ENCODE measurements at places on chromosomes 11 and 22.

DNA sequence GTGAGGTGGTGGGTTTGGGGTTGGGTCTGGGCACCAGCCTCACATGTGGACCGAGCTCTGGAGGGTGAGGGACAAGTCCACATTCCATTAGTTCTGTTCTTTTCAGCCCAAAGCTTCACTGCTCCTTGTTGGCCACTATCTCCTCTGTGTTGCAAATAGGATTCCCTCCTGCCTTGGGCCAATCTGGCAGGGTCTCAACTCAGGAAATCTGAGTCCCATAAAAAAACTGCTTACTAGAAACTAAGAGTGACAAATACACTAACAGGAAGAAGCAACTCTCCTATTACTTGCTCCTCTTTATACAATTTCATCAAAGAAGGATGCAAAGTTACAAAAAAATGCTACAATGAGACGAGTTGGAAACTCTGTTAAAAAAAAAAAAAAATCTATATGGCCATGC is 66.2 kb upstream of the CSNK1E start:
- DNase-seq = no peak

- no peak for DNase-seq
These were observed 49.3 kb upstream of the RDX start for GRCh38 chr11:110345743-110346142.

DNA sequence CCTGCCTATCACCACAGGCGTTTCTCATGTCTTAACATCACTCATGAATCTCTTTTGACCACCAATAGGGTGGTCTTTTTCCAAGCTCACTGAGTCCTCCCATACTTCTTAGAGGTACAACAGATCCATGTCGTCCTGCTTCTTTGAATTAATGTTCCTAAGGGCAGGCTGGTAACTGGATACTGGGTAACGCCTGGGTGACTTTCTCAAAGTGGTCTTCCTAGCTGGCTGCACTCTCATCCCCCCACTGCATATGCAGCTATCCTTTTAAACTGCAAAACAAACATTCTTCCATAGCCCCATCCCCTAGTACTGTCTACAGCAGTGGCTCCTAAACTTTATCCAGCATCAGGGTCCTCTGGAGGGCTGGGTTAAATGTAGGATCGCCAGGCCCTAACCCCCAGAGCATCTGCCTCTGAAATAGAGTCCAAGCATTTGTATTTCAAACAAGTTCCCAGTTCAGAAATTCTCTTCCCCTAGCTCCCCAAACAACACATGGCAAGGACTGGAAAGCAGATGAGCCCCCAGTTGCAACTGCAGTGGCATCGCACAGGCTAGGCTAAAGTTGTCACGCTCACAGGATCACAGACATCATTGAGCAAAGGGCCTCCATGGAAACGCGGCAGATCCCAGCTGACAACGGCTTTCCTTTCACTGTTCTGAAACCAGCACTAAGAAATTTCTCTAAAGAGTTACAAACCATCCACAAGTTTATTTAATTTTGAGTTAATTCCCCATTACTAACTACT is 204.9 kb downstream of the LARGE1 start:
- no peak for DNase-seq

DNA sequence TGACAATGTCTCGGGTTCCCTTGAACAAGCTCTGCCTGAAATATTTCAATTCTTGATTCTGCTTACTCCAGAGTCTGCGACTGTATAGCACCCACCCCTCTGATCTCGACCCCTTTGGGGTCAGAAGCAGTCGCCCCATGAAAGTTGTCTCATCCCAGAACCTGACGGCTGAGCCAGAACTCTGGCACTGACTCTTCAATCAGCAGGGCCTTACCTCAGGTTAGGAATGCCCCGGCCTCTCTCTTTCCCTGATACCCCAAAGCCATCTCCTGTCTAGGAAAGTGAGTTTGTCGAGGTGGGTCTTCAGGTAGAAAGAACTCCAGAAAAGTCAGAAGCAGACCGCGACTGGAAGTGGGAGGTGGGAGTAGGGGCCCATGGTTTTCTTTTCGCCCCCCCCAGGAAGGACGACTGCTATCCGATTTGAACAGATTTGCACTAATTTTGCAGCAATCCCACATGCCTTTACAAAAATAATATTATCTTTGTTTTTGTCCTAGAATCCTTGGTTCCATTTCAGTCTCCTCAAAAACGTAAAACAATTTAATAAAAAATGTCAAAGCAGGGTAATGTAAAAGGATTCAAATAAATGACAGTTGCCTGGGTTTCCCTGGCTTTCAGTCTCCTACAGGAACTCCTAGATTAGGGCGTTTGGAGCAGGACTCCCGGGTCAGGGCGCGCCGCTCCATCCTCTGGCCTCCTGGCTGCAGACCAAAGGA is 898 bp upstream of the ROBO3 start:
- DNase-seq = no peak

DNA sequence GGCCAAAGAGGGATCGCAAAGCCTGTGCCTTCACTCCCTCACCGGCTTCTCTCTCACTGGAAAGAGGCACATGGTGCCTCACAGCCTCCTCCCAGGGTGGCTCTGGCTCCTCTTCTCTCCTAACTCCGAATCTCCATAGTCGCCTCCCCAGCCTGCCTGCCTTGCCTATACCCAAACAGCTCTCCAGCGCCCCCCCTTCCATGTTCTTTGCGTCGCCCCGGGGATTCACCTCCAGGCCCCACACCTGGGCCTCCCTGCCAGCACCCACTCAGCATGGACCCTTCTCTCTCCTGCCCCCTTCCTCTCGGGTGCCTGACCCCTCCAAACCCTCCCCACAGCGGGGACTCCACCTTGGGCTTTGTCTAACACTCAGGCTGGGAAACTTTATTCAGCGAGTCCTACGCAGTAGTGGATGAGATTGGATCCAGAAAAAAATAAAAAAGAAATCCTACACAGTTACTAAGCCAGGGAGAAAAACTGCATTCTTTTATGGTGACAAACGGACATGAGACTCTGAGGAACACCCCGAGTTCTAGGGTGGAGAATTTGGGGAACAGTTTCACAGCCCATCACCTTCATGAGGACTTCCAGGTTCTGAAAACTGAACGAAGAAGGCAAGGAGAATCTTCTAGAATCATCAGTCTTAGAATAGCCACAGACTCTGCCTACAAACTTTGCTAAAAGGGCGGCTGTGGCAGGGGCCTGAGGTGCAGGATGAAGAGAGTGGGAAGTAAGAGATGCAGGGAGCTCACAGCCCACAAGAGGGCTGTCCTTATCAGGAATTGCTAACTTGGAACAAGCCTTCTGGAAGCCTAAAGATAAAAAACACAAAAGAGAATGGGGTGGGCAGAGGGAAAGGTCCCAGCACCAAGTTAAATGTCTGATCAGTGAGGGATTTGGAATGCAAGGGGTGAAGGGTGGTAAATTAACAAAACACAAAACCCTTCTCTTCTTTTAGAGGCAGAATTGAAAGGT is 5.3 kb downstream of the PPM1F start:
- DNase-seq = no peak

DNA sequence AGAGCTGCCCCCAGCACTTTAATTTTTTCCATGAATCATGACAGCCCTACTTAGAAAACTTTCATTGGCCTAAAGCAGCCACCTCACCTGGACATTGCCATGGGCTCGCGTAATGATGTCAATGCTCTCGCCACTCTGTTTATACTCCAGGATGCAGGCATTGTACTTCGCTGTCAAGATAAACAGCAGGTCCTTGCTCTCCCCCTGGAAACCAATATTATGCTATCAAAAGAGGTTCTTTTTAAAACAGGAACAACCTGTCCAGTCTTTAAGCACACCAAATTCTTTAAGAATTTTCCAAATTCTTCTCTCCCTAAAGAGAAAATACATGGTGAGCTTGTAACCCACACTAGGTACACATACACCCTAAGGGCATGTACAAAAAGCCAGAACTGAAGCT is 3.0 kb downstream of the DDB1 start:
- no peak for DNase-seq

- no peak for DNase-seq
These were observed 77.2 kb downstream of the MYEOV start for GRCh38 chr11:69370984-69371709.

DNA sequence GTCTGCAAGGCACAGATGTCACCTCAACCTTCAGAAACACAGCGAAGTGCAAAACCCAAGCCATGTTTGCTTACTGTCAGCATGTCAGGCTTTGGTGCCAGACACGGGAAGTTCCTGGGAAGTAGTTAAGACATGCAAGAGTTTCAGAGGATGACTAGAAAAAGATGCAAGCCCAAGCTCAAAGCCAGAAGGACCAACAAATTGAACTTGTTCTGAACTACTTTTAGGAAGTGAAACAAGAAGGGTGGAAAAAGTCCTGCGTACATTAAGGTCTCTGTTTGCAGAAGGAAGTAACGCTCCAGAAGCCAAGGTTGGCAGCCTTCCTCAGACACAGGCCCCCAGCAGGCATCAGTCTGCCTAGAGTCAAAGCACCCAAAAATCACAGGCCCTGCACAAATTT is 2.6 kb downstream of the AP1B1 start:
- DNase-seq = no peak

All from NCI-H1694 (cell line).